DMS53 (cell line): ENCODE measurements at places on chromosomes 11 and 22.

DNA sequence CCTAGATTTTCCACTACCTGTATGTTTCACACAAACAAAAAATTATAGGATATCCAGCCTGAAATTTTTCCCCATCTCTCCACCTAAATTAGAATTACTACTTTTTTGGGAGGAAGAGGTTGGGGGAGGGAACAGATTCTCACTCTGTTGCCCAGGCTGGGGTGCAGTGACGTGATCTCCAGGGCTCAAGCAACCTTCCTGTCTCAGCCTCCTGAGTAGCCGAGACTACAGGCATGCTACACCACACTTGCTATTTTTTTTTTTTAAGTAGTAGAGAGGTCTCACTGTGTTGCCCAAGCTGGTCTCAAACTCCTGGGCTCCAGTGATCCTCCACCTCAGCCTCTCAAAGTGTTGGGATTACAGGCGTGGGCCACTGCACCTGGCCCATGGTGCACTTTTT is 9.5 kb downstream of the JAML start:
- DNase-seq, result no peak

GRCh38 chr22:22802339-22802970 is 85.2 kb upstream of the IGLL5 start:
- no peak for DNase-seq

GRCh38 chr11:12539572-12539971 is 134.6 kb upstream of the TEAD1 start:
- no peak for DNase-seq

DNA sequence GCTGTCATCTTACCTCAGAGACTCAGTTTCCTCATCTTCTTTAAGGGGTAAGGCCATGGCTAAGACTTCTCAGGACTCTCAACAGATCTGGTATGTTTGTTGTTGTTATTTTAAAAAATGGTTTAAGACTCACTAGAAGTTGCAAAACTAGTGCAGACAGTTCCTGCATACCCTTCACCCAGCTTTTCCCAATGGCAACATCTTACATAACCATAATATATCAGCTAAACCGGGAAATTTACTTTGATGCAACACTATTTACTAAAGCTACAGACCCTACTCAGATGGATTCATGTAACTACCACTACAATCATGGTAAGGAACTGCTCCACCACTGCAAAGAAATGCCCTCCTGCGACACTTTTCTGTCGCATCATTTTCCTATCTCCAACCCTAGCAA is 20.4 kb downstream of the LGR4 start:
- DNase-seq, result no peak
